Activated naive CD4-positive, alpha-beta T cell treated with anti-CD3 and anti-CD28 coated beads, Interleukin-2, amount 10 ng/mL, durations not matched to agents 5 hours and 36 hours (primary cell): ENCODE measurements at places on chromosomes 6 and 20. TPM values are rescaled to one million over a fixed set of nuclear protein-coding genes. Genes with fewer than 3 reads are reported as not detected.

SPATA2 gene
- 6.5 TPM for total RNA-seq

MOG gene
- total RNA-seq: not detected

SLC22A7 gene
- total RNA-seq: not detected

SLC35D3 gene
- total RNA-seq: not detected

COL20A1 gene
- total RNA-seq: not detected

PNRC1 gene
- total RNA-seq: 274 TPM

SAPCD1 gene
- total RNA-seq: 12.0 TPM

TRDN gene
- not detected for total RNA-seq

TINAG gene
- total RNA-seq: not detected

CFAP206 gene
- total RNA-seq: not detected

SNX5 gene
- 141 TPM for total RNA-seq

SNAP91 gene
- not detected for total RNA-seq

HLA-DOB gene
- total RNA-seq: 1.4 TPM
